ENCODE measurements at places on chromosomes 7 and 10.
A peak's percentile ranks its signal among the peaks of the same experiment; 100 is the strongest.

DNA sequence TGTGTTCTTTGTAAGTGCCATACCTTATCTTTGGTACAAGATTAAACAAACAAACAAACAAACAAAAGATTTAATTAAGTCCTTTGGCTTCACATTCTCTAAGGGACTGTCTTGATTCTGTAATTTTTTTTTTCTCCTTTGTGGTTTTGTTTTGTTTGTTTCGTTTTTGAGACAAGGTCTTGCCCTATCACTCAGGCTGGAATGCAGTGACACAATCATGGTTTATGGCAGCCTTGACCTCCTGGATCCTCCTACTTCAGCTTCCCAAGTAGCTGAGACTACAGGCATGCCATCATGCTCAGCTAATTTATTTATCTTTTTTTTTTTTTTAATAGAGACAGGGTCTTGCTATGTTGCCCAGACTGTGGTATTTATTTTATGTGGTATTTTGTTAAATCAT is 165.8 kb downstream of the LRRC4 start:
- no peak for DNase-seq

DNA sequence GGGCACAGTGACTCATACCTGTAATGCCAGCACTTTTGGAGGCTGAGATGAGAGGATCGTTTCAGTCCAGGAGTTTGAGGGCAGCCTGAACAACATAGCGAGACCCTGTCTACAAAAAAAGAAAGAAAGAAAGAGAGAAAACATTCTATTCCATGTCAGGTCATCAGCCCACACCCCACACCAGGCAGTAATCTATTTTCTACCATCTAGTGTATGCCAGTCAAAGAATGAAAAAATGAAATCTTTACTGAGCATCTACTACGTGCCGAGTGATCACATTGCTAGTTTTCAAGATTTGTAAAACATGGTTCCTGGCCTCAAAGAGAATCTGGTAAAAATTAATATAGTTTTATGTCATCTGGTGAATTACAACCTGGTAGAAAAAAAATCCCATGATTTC is 3.1 kb upstream of the EPHB4 start:
- no peak for DNase-seq

DNA sequence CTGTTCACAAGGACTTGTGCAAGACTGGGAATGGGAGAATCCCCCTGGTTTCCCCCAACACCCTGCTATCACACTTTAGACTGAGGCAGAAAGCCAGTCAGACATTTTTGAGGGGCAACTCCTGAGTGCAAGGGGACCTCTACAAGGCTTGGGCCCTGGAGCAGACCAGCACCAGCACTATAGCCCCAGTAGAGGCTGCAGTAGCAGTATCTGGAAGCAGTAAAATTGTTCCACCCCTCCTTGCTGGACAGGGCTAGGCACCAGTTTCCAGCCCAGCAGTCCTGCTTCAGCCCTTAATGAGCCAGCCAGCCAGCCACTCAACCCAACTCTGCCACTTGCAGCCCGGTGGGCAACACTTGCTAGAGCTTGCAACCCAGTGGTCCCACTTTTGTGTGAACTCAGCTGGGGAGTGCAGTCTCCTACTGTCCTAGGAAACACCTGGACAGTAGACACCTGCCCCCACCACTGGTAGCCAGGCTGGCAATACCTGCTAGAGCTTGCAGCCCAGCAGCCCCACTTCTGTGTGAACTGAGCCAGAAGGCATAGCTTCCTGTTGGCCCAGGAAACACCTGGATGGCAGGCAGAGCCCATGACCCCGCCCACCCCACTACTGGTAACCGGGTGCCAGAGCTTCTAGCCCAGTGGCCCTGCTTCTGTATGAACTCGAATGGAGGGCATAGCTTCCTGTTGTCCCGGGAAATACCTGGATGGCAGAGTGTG is 65.0 kb downstream of the FBXL13 start:
- peak; percentile 26 for DNase-seq

DNA sequence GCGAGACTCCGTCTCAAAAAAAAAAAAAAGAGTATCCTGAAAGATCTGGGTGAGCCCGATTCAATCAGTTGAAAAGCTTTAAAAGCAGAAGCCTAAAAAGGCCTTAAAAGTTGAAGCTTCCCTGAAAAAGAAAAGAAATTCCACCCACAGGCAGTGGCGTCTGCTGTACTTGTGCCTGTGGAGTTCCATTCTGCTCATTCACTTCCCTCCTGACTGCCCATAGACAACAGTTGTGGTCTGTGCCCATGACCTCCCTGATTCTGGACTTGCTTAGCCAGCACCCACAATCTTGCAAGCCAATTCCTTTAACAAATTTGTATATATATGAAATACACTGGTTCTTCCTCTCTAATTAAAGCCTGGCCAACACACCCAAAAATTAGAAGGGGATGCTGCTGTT is 141.7 kb downstream of the DLG5 start:
- no peak for DNase-seq

DNA sequence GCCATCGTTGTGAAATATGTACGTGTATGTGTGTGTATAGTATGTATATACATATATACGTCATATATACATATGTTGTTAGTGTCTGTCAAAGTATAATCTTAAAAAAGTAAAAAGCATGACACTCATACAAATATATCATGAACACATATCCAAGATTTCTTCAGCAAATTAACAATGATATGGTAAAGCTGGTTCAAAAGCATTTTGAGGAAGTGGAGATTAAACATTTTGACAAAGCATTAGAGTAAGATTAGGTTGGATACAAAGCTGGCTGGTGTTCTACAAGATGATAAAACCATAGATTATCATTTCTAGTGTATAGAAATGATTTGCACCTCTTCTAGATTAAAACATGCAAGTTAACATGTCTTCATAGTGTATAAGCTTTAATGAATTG is 771 bp upstream of the NUDCD3 start:
- no peak for DNase-seq

GRCh38 chr7:45716380-45717203 is 142.4 kb downstream of the ADCY1 start:
- no peak for DNase-seq

- DNase-seq, result peak; percentile 38
Measured at GRCh38 chr10:4120096-4120853, 335.3 kb upstream of the KLF6 start.

DNA sequence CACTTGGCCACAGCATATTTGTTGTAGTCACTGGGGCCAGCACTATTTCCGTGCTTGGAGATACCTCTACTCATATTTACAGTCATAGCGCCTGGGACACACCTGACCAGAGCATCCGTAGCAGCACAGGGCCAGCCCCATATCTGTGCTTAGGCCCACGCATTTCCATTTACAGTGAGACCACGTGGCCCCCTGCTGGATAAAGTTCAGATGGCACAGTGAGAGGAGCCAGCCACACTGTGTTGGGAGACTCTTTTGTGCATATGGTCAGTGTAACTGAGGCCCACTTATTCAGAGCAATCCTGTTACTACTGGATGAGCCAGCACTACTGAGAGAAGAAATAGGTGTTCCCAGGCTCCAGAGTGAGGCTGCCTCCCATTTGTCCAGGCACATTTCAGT is 455.3 kb downstream of the REEP3 start:
- no peak for DNase-seq

DNA sequence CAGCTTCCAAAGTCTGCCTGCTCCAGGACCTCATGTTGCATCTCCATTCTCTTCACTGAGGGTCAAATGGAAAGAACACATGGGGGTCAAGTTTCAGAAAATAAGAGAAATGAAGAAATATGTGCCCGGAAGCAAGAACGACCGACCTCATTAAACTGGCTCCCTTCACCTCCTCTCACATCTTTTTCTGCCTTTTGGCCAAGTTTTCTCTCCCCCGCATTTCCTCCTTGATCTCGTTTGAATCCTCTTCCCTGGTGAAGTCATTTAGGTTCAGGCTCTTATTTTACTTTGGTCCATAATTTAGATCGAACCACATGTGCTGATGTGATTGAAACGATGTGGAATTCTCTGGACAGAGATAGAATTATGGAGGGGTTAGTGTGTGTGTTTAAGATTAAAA is 44.2 kb downstream of the EGFR start:
- DNase-seq, result no peak

DNA sequence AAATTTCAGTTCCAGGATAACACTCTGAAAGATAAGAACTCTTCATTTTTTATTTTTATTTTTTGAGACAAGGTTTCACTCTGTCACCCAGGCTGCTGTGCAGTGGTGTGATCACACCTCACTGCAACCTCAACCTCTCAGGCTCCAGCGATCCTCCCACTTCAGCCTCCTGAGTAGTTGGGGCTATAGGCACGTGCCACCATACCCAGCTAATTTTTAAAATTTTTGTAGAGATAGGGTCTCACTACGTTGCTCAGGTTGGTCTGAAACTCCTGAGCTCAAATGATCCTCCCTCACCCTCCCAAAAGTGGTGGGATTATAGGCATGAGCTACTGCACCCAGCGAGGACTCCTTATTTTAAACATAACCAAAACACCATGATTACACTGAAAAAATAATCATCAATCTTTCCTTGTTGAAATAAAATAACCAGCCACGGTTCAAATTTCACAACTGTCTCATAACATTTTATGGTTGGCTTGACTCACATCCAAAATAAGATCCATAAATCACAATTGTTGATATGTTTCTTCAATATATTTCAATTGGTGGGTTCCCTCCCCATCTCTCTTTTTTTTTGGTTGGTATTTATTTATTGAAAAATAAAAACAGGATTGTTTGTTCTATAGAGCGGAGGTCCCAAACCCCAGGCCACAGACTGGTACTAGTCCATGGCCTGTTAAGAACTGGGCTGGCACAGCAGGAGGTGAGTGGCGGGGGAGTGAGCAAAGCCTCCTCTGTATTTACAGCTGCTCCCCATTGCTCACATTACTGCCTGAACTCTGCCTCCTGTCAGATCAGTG is 60.1 kb upstream of the FAM171A1 start:
- DNase-seq, result no peak

GRCh38 chr10:123777881-123778280 is 111.7 kb downstream of the GPR26 start:
- DNase-seq, result no peak

GRCh38 chr10:69439350-69439739 is 11.9 kb upstream of the TSPAN15 start:
- no peak for DNase-seq

GRCh38 chr10:10873289-10873688 is 144.4 kb upstream of the CELF2 start:
- DNase-seq, result no peak

- peak; percentile 27 for DNase-seq
Measured at GRCh38 chr7:36949711-36950600, 225.7 kb upstream of the AOAH start.

- no peak for DNase-seq
Measured at GRCh38 chr7:619368-619840, 99.8 kb upstream of the PDGFA start.

- DNase-seq, result no peak
Measured at GRCh38 chr10:51716981-51717380, 17.6 kb upstream of the CSTF2T start.

GRCh38 chr10:131841661-131842139 is 59.1 kb upstream of the PPP2R2D start:
- no peak for DNase-seq

GRCh38 chr10:79331709-79332108 is 15.6 kb upstream of the PPIF start:
- DNase-seq, result peak; percentile 88

- DNase-seq, result no peak
Measured at GRCh38 chr7:22317632-22318031, 39.3 kb downstream of the RAPGEF5 start.

GRCh38 chr10:5632446-5632845 is 33.9 kb downstream of the ASB13 start:
- DNase-seq, result no peak

DNA sequence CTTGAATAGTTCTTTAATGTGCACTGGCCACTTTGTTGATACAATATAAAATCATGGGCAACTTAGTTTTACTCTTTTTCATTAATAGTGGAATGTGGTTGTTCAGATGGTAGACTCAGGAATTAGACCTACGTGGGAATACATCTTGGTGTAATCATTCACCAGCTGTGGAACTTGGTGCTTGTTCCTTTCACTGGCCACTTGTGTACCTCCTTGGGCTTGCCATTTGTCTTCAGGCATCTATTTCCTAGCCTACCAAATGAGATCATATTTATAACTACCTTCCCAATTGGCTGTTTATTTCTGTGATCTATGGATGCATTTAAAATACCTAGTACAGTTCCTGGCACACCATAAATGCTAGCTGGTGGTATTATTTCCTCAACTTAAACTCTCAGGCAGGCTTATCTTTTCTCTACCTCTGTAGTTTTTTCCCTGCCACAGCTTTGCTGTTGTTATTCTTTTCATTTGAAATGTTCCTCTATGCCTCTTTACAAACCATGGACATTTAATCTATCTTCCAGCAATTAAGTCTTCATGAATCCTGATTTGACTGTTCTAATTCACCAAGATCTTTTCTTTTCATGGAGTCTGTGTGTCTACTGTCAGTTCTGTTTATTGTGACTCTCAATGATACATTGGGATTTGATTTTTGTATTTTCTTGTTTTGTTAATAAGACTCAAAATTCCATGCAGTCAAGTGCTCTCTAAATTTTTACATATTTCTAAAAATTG is 113.0 kb downstream of the ADAM22 start:
- DNase-seq, result no peak

DNA sequence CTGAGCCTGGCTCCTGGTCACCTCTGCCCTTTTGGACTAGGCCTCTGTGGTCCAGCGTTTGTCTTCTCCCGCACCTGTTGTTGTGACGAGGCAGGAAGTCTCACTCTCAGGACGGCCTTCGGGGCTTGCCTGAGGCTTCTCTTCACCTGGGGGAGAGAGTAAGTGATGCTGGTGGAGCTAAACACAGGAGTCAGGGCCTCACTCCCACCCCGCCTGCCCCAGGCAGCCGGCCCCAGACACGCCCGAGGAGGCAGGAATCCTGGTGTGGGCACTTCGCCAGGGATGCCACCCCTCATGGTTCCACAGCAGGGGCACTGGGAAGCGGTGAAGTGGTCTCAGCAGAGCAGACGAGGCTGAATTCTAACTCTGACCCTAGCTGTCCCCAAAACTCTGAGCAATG is 42.4 kb downstream of the IL2RA start:
- DNase-seq, result no peak

- DNase-seq, result no peak
Measured at GRCh38 chr7:22849662-22850061, 27.0 kb upstream of the TOMM7 start.

DNA sequence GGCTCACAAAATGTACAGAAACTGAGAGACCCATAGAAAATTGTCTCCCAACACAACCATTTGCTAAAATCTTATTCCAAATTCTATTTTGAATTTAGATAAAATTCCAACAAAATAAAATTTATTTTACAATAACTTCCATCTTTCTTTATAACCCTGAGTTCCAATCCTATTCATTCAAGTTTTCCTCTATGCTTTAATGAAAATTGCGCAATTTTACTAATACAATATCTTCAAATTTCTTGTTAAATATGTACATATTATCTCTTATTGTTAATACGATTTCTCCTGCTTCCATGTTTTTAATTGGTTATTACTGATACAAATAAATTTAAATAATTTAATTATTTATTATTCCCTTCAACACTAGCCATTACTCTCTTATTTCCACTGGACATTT is 645.2 kb upstream of the COBL start:
- no peak for DNase-seq

All from CD4-positive, alpha-beta T cell treated with Interleukin-1 beta for 1 hour (primary cell).